ENCODE measurements at places on chromosomes 11 and 22.

- no peak for DNase-seq
These were observed 44.5 kb downstream of the LRRC4C start for GRCh38 chr11:41414771-41415440.

- no peak for DNase-seq
These were observed 22.8 kb upstream of the TP53AIP1 start for GRCh38 chr11:128965485-128965884.

GRCh38 chr11:10305262-10305963, 540 bp downstream of the ADM start:
- no peak for DNase-seq

GRCh38 chr11:20397281-20397680, 9.8 kb downstream of the PRMT3 start:
- DNase-seq = no peak

DNA sequence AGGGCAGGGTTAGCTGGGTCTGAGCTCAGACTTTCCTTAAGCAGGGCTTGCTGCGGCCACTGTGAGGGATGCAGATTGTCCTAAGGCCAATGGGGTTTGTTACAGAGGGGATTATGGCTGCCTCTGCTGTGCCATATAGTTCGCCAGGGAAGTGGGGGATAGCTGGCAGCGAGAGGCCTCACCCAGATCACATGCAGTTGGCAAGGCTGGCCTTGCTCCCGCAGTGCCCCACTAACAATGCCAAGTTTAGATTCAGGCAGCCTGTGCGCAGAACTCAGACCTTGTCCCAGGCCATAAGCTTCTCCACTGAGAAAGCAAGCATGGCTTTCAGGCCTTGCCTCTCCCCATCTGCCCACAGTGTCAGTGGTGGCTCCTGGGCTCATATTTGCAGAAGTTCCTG, 4.7 kb upstream of the APOL2 start:
- DNase-seq = no peak

DNA sequence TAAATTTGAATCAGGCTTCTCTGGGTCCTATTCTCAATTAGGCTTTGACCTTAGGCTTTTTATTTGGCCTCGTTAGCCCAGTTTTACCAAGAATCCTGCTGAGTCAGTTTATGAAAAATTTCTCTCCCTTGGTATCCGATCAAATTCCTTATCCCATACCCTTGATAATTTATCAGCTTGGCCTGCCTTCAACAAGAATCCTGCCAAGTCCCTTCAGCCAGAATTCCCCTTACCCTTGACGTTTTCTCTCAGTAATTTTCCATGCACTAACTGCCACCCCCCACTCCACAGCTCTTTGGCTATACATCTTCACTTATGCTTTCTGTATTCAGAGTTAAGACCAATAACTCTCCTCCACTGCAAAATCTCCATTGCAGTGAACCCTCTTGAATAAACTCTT, 811.0 kb upstream of the CCDC90B start:
- no peak for DNase-seq

GRCh38 chr11:5524756-5525155, 8.3 kb upstream of the UBQLNL start:
- DNase-seq = no peak

GRCh38 chr11:116535994-116536393, 236.8 kb downstream of the BUD13 start:
- DNase-seq = no peak

DNA sequence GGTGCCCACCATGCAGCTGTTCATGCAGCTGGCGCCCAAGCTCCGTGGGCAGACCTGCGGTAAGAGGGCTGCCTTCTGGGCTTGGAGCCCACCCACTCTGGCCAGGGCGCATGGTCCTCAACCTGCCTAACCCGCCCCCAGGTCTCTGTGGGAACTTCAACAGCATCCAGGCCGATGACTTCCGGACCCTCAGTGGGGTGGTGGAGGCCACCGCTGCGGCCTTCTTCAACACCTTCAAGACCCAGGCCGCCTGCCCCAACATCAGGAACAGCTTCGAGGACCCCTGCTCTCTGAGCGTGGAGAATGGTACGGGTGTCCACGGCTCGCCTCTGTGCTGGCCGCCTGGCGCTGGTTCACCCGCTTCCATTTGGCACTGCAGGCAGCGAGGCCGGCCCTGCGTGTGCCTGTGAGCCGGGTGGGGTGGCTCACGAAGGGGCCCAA, 11.0 kb downstream of the MUC5AC start:
- no peak for DNase-seq

GRCh38 chr22:38860283-38861169, 11.5 kb downstream of the CBX6 start:
- DNase-seq = no peak

- DNase-seq = no peak
These were observed 7.2 kb downstream of the KCTD21 start for GRCh38 chr11:78181185-78181584.

DNA sequence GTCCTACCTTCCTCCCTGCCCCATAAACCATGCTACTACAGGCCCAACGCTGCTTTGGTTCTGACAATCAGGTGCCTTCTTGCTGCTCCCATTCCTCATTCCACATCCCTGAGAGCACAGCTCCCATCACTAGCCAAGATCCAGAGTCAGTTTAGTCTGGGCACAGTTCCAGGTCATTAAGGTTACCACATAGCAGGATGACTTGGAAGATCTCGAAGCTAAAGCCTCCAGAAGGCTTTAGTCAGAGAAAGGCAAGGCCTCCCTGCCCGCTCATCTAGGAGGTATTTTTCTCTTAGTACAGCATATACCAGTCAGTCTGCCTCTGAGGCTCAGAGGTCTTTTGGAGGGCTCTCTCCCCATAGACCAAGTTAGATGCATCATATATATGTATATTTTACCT, 30.3 kb downstream of the TRIM66 start:
- no peak for DNase-seq

- DNase-seq = no peak
These were observed 57.6 kb downstream of the JRKL start for GRCh38 chr11:96447208-96448110.

GRCh38 chr11:110566577-110566976, 136.8 kb downstream of the FDX1 start:
- DNase-seq = no peak

DNA sequence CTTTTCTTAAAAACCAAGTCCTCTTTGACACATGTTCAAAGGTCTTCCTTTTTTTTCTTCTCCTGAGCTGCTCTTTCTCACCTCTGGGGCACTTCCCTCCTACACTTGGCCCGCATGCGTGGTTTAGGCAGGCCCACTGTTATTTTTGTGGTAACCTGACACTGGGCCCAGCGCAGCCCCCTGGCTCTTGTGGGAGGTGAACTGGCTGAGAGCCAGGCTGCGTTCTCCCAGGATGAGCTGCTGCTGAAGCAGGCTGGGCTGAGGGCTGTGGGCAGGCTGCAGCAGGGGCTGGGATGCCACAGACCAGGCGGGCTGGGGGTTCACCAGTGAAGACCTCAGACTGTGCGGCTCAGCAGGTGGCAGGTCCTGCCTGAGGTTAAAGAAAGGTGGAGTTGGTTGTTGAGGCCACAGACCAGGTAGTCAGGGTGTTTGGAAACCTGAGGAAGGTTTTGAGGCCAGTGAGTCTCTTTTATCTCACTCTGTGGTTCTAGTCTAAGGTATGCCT, 72.4 kb downstream of the TEAD1 start:
- DNase-seq = no peak

- no peak for DNase-seq
These were observed 72.1 kb downstream of the WNT11 start for GRCh38 chr11:76134239-76134638.

DNA sequence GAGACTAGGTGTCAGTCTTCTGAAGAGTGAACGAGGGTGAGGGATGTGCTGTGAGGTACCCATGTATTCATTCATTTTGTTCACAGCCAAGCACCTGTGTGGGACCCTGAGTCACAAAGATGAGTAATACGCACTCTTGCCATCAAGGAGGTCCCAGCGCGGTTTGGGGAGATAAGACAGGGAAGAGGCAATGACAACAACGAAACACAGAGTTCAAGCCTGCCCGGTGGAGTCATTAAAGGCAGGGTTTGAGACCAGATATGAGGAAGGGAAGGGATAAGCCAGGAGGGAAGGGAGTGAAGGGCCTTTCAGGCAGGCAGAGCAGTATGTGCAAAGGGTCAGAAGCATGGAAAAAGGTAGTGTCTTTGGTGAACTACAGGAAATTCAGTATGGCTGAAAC, 4.6 kb downstream of the DCHS1 start:
- DNase-seq = no peak

DNA sequence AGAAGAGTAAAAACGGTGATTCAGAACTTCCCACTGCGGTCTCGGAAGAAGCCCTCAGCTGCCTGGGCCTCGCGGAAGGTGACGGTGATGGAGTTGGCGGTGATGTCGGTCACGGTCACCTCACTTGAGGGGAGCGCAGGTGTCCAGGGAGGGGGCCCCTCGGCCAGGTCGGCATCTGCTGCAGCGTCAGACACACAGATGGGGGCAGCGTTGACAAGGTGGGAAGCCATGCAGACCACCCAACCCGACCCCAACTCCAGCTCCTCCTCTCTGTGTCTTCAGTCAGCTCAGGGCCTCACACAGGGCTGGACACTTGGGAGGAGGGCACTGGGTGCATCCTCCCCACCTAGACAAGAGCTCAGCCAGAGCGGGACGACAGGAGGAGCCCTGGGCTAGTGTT, 18.6 kb downstream of the CBX7 start:
- DNase-seq = no peak

DNA sequence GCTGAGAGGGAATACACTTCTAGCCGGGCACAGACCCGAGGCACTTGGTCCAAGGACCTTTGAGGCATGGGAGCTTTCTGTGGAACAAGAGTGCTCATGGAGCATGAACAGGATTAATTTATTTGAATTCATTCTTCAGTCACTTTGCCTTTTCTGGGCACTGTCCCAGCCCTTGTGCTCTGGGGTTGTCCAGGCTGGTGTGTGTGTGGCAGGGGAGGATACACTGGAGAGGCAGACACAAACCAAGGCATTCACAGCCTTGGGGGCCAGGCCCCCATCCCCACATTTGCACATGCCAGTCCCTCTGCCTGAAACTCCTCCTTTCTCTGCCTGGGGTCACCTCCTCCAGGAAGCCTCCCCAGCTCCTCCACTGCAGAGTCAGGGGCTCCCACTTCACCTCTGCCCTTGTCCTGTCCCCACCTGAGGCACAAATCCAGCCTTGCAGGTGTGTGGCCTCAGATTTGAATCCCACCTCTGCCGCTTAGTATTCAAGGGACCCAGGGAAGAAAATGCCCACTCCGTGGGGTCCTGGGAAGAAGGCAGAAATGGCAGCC, 55.5 kb downstream of the MYO7A start:
- DNase-seq = no peak

GRCh38 chr22:20940186-20940651, 23.0 kb downstream of the CRKL start:
- no peak for DNase-seq

GRCh38 chr11:62889484-62890437, 9.1 kb downstream of the SLC3A2 start:
- DNase-seq = no peak

GRCh38 chr22:19895160-19895849, 40.6 kb upstream of the GNB1L start:
- DNase-seq = no peak

- no peak for DNase-seq
These were observed 217.4 kb downstream of the BARX2 start for GRCh38 chr11:129593098-129593497.

DNA sequence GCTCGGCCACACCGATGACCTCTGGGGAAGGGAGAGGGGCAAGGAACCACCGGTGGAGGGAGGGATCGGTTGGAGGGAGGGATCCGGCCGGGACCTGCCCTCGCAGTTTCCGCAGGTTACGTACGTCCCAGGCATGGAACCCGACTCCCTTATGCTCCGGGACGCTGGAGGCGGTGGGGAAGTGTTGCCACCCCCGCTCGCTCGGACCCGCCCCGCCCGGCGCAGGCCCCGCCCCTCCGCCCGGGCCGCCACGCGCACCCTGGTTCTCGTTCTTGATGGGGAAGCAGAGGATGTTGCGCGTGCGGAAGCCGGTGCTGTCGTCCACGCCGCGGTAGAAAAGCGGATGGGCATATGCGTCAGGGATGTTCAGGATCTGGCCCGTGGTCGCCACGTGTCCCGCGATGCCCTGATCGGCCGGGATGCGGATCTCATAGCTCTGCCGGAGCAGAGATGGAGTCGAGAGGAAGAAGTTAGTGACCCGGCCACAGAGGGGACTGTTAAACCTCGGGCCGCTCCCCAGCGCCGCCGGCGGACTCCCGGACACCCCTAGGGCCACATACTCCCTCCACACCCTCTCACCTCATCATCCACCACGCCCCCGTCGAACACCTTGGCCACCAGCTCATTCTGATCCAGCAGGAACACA, 89.8 kb downstream of the PDE2A start:
- DNase-seq = no peak

GRCh38 chr11:73258104-73259035, 13.8 kb upstream of the P2RY6 start:
- DNase-seq = no peak

- DNase-seq = no peak
These were observed 7.3 kb upstream of the GTSE1 start for GRCh38 chr22:46289244-46289891.

DNA sequence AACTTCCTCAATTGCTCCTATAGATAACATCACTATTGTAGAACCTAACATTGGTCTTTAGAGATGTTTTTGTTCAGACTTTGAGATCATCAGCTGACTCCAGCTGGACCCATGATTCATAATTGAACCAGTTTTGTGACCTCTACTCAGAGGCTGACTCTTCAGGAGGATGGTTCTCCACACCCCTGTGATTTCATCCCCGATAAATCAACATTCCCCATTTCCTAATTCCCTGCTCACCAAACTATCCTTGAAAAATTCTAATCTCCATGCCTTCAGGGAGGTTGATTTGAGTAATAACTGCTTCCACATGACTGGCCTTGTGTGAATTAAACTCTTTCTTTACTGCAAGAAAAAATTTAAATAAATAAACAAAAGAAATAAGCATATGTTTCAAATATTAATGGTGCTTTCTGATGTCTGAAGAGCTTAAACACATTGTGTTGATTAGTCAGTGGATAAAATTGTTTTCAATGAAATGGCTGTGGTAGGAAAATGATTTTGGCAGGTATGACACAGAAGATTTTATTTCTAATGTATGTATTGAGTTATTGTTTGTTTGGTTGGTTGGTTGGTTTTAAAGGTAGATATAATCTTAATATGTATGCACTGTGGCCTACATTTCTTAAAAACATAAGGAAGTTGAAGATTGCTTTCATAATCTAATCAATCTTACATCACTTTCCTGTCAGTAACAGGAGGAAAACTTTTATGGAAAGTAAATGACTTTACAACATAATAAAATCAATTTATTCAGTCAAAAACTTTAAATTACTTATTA, 427.9 kb upstream of the CCDC179 start:
- no peak for DNase-seq

DNA sequence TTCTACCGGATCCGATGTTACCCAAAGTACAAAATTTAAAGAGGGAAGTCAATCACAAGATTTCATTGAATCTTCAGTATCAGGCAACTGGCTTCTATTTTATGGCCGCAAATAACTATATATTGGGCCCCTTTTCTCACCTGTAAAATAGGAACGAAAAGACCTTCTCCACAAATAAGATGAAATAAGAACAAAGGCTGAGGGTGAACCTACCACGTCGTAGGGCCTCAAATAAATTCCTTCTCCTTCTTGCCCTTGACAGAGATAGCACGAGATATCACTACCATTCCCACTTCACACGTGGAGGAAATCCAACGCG, 794 bp upstream of the EMSY start:
- no peak for DNase-seq
